ENCODE measurements at places on chromosomes 1 and 21.
A peak's percentile ranks its signal among the peaks of the same experiment; 100 is the strongest.

GRCh38 chr1:218705391-218705790, 360.3 kb downstream of the TGFB2 start:
- DNase-seq = no peak

DNA sequence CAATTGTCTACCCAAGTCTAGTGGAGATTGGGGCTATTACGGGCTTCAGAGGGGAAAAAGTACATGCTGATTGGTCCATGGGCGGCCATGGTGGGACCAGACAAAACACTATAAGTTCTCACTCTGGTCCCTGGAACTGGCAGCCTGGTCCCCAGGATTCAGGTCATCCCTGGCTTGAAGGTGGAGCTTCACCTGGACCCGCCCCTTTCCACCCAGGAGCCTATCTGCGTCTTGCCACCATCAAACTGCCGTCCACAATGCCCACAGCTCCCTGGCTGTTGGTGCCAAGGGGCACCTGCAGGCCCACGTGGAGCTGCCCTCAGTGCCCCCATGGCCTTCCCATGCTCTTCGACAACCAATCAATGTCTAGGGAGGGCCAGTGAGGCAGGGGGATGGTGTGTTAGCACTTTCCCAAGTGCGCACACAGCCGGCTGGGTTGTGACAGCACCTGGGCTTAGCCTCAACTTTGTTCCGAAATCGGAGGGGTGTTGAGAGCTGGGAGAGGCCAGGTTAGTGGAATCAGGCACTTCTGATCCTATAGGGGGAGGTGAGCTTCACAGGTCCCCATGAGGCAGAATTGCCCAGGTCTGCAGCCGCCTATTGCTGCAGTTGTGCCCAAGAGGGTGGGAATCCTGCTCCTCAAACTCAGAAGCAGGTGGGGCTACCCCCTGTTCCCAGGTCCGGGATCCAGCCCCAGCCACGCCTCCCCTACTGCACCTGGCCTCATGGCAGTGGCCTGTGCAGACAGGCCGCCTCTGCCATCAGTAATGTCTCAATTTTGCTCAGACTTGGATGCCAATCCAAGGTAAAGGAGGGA, 1369.4 kb upstream of the PRMT6 start:
- no peak for DNase-seq

DNA sequence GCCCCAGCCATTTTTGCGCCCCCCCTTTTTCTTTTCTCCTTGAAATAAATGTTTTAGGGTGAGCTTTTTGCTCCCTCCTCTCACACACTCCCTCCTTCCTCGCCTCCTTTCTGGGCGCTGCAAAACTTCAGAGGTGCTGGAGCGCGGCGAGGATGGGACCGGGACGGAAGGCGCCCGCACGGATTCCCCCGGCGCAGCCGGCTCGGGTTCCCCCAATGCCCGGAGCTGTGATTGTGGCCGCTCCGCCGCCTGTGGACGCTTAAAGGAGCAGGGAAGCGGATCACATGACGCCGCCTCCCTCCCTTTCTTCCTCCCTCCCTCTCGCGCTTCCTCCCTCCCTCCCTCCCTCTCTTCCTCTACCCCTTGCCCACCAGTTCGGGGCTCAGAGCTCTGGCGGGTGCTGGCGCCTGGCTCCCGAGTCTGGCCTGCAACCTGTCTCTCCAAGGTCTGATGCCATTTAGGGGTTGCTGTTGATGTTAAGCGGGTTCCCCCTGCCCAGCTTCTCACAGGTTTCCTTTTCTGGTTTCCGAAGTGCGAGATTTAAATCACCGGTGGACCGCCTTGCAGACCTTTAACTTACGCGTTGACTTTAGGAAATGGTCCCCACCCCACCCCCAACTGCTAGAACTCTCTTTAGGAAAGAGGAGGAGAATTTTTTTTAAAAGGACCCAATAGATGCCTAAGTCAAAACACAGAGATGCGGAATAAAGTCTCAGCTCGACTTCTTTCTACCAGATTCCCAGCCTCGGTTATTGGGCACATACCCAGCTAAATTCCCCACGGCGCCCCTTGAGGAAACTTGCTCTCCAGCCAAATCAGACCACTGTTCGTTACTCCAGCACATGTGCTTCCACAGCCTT, at the start of gene WLS:
WLS (minus strand) TSS at position 235 of the 860 bp plus-strand sequence; CDS start at position 11, 224 bp downstream.
- no peak for DNase-seq

GRCh38 chr1:181033799-181034451, at the start of gene MR1:
MR1 (plus strand) TSS chr1:181033983; CDS start chr1:181034008, 25 bp downstream.
- DNase-seq = peak; percentile 4

GRCh38 chr1:171532520-171532919, 47.2 kb downstream of the PRRC2C start:
- no peak for DNase-seq

All from activated CD4-positive, CD25-positive, alpha-beta regulatory T cell (primary cell).